CD4-positive, alpha-beta memory T cell (primary cell): ENCODE measurements at places on chromosomes 7 and 10.

- DNase-seq, result no peak
Observed at GRCh38 chr10:7958442-7958841, 96.0 kb upstream of the GATA3 start.

DNA sequence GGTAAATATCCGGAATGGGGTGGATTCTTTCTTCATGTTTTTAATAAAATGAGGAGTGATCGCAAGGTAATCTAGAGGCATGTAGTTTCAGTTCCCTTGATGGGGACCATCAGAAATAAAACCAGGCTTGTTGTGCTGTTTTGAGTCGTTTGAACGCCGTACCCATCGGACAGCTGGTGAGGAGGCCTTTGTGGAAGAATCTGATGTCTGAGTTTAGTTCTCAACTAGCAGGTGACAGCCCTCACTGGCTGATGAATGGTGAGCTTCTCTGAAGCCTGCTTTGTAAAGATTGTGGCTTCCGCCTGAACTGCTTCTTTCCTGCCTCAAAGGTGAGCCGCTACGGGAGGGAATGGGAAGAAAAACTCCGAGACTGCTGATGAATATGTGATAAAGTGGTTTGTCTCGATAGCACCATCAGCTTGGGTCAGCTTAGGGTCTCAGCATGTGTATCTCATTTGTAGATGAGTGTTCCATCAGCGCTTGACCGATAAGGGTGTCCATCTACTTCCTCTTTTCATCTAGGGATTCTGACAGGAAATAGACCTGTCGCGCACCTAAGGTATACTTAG, 977 bp downstream of the TMEM248 start:
- DNase-seq, result peak; percentile 62

GRCh38 chr7:105298439-105298894, 90.3 kb downstream of the SRPK2 start:
- no peak for DNase-seq

- DNase-seq, result no peak
Observed at GRCh38 chr10:31604096-31604495, 285.1 kb downstream of the ZEB1 start.

- DNase-seq, result no peak
Observed at GRCh38 chr10:49273626-49274025, 25.3 kb upstream of the C10orf71 start.

DNA sequence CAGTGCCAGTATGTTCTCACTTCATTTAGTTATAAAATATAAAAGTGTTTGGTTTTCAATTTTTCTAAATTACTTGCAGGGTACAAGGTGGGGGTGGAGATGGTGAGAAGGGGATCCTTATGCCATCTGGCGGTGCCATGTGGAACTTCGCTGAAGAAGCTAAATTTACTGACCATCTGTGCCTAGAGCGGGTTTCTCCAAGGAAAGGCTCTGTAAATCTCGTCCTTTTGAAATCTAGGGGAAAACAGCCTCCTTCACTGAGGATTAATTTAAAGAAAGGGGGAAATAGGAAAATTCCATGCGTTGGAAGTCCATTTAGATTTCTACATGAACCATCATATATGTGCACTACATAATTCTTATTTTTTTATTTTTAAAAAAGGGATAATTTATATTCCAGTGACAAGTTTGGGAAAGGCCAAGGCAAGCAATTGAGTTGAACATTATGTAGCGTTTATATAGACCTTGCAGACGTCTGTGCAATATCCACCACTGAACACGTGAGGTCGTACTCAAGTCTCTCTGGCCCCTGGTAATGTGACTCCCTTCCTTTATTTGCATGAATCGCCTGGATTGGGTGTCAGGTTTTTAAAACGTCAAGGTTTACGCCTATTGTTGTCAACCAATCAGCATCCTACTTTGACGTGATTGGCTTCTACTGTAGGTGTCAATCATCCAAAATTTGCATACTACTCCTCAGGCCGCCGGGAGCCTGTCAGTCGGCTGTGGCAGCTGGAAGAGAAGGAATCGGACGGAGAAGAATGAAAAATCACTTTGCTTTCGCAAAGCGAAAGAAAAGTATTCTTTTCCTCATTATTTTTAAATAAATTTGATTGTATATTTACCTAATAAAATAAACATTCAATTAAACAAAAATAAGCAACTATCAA, 297.1 kb upstream of the NFE2L3 start:
- DNase-seq, result peak; percentile 33

DNA sequence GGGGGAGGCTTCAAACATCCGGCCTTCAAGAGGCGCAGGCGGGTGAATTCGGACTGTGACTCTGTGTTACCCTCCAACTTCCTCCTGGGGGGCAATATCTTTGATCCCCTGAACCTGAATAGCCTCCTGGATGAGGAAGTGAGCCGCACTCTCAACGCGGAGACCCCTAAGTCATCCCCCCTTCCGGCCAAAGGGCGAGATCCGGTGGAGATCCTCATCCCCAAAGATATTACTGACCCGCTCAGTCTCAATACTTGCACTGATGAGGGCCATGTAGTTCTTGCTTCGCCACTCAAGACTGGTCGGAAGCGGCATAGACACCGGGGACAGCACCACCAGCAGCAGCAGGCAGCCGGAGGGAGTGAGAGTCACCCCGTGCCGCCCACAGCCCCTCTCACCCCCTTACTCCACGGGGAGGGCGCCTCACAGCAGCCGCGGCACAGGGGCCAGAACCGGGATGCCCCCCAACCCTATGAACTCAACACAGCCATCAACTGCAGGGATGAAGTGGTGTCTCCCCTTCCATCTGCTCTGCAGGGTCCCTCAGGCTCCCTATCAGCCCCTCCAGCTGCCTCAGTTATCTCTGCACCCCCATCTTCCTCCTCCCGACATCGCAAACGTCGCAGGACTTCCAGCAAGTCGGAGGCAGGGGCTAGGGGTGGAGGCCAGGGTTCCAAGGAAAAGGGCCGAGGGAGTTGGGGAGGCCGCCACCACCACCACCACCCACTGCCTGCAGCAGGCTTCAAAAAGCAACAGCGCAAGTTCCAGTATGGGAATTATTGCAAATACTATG, 1.1 kb downstream of the MEPCE start:
- DNase-seq, result peak; percentile 28

GRCh38 chr7:100583132-100584053, 2.5 kb downstream of the LRCH4 start:
- peak; percentile 77 for DNase-seq

DNA sequence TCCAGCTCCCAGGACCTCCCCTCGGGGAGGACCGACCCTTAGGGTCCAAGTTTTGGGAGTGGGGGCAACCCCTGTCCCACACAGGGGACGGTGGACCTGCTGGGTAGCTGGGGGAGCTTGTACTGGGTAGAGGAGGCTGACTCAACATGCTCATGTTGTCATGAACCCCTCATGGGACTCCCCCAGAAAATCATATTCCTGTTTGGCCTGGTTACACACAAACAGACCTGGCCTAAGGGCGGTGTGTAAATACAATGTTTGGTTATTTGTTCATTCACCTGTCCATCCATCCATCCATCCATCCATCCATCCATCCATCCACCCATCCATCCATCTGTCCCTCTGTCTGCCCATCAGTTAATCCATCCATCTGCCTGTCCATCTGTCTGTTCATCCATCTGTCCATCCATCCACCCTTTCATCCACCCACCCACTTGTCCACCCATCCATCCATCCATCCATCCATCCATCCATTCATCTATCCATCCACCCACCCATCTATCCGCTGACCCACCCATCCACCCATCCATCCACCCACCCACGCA, 92.9 kb downstream of the DNAJB6 start:
- no peak for DNase-seq

DNA sequence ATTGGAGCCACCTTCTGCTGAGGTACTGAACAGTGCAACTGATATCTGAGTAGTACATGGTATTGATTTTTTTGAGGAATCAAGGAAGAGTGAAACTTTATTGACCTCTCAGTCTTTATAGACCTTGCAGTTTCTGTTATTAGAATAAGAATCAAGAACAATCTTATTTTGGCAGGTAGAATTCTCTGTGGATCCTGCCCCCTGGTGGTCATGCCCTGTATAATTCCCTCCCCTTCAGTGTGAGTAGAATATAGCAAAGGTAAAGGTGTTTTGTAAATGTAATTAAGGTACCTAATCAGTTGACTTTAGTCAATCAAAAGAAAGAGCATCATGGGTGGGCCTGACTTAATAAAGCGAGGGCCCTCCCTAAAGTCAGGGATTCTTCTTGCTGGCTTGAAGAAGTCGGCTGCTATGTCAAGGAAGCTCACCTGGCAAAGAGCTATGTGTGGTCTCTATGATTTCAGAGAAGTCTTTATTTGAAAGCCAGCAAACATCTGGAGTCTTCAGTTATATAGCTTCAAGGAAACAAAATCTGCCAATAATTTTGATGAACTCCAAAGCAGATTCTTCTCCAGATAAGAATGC, 142.8 kb downstream of the LSM5 start:
- DNase-seq, result no peak

GRCh38 chr10:107144490-107144889, 20.0 kb downstream of the SORCS1 start:
- DNase-seq, result no peak

DNA sequence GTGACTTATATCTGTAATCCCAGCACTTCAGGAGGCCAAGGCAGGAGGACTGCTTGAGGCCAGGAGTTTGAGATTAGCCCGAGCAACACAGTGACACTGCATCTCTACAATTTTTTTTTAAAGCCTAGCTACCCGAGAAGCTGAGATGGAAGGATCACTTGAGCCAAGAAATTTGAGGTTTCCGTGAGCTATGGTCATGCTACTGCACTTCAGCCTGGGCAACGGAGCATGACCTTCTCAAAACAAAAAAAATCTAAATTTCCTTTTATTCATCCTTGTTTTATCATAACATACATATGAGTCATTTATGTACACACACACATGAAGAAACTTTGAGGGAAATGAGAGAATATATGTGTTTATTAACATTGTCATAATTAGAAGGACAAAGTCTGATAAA, 277.5 kb upstream of the MAGI2 start:
- no peak for DNase-seq

DNA sequence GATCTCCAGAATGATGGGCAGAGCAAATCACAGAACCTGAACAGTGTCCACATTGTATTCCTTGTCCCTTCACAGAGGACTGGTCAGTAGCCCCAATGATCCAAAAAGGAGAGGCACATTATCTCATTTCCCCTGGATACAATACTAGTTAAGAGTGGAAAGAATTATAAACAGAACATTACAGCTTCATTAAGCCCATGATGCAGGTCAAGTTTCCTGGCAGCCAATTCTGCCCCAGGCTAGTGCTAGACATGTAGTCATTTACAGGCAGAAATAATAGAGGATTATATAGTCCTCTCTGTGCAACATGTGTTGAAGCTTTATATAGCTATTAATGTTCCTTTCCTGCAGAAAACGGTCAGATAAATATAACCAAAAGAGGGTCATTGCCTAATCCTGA, 124.3 kb upstream of the WNT16 start:
- no peak for DNase-seq

- no peak for DNase-seq
Observed at GRCh38 chr10:2744547-2745200, 322.7 kb upstream of the PFKP start.

- no peak for DNase-seq
Observed at GRCh38 chr10:4725917-4726606, 99.9 kb upstream of the AKR1E2 start.

DNA sequence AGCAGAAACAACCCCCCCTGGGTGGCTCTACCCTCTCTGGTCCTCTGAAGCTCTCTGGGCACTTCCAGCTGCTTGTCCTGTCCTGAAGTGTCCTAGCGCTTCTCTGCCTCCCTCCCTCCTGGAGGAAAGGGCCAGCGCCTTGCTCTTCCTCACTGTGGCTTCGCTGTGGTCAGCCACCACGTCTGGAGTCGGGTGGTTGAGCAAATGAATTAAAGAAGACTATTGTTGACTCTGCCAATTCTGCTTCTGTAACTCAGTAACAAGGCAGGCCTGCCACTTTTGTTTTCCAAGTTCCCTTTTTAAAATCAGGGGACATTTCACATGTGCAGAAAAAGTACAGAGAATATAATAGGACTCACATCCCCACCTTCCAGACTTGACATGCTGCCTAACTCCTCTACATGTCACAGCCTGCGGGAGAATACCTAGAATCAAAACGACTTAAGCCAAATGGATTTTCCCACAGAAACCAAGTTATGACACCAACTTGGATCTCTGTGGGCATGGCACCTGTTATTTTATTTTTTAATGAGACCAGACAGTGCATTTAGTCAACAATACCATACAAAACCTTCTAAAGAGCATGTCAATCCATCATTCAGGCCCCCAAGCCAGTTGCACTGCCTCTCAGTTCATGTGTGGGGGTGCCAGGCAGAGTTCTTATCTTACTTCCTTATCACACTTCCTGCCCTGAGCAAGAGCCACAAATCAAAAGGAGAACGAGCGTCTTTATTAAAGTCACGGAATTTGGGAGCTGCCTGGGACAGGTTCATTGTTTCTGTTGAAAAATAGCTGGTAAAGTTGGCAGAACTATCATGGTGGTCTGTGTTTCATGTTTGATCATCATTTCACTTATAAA, 6.8 kb downstream of the FFAR4 start:
- no peak for DNase-seq

DNA sequence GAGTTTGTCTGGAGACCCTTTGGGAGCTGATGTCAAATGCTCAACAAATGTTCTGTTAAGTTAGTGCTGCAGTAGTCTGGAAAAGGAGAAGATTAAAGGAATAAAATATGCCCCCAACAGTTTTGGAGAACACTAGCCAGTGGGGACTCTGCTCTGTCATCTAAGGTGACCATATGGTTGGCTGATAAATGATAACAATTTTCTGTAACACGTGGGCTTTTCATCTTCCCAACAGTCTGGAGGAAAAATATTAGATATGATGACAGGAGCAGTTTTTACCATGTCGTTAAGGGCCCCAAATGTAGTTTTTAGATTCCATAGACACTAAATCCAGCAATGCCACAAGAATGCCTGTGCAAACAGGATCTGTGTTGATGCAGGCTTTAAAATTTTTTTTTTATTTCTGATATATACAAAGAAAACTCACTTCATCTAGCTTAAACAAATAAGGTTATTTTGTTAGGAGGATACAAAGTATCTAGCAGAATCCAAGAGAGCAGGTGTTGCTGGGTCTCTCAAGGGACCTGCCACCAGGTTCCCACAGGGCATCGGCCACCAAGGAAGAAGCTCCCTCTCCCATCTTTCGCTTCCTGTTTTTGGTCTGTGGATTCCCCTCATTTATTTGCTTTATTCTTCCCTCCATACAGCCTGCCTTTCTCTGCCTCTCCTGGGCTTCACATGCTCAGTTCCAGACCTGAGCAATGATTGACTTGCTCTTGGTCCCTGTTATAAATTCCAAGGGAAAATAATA, 6.2 kb upstream of the CFAP58 start:
- no peak for DNase-seq

GRCh38 chr7:154857728-154858681, 144.9 kb downstream of the PAXIP1 start:
- DNase-seq, result no peak

GRCh38 chr7:35411331-35411730, 157.4 kb upstream of the TBX20 start:
- no peak for DNase-seq

- DNase-seq, result no peak
Observed at GRCh38 chr7:76300166-76300731, 2.2 kb upstream of the HSPB1 start.

GRCh38 chr10:693506-693905, 4.0 kb upstream of the DIP2C start:
- no peak for DNase-seq
